Fibroblast of skin of left quadriceps (primary cell): ENCODE measurements at places on chromosomes 11 and 22.

- DNase-seq, result no peak
Observed at GRCh38 chr11:61815790-61816735, 740 bp downstream of the FADS1 start.

- DNase-seq, result no peak
Observed at GRCh38 chr22:27624705-27625104, 176.9 kb downstream of the MN1 start.

- no peak for DNase-seq
Observed at GRCh38 chr11:1827095-1827813, 7.5 kb upstream of the SYT8 start.

GRCh38 chr11:770642-771616, 6.4 kb downstream of the GATD1 start:
- no peak for DNase-seq

GRCh38 chr22:47630741-47631534, 868.5 kb downstream of the TBC1D22A start:
- no peak for DNase-seq

GRCh38 chr11:11513422-11513821, 108.4 kb downstream of the GALNT18 start:
- DNase-seq, result peak; percentile 1

GRCh38 chr11:88318017-88318416, 19.5 kb downstream of the CTSC start:
- DNase-seq, result no peak

GRCh38 chr22:46084376-46084775, 66.0 kb upstream of the PPARA start:
- no peak for DNase-seq

DNA sequence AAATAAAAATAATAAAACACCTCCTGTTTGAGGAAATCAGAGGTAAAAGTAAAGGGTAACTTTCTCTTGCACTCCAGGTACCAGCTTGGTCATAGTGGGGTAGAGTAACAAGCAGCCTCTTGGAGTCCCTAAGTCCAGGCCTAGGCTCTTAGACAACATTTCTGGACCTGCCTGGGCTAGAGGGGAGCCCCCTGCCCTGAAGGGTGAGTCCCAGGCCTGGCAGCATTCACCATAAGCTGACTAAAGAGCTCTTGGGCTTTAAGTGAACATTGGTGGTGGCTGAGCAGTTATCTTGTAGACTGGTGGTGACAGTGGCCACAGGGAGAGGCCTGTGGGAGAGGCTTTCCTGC, 18.6 kb upstream of the OR56A3 start:
- no peak for DNase-seq
